NCI-H1417 treated with DMSO at 0.1 percent for 48 hours (cell line): ENCODE measurements at places on chromosomes 13 and 19.

- no peak for DNase-seq
Measured at GRCh38 chr13:111343186-111343805, 22.9 kb downstream of the TEX29 start.

DNA sequence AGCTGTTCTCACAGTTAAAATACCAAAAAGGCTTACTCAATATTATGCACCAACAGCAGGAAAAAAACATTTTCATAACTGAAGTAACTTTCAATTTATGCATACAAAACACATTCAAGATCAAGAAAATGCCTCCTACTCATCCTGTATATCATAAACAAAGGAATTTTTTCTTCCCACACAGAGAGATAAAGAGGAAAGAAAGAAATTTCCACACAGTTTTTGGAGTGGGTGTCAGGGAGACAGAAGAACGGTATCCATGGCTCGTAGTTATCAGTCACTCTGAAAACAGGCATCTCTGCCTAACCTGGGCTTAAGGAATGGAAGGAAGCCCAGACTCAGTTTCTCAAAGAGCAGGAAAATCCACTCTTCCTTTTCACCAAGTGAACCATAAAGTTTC, 92.4 kb upstream of the SIAH3 start:
- no peak for DNase-seq

GRCh38 chr19:4284176-4284958, 5.3 kb downstream of the SHD start:
- DNase-seq = no peak

DNA sequence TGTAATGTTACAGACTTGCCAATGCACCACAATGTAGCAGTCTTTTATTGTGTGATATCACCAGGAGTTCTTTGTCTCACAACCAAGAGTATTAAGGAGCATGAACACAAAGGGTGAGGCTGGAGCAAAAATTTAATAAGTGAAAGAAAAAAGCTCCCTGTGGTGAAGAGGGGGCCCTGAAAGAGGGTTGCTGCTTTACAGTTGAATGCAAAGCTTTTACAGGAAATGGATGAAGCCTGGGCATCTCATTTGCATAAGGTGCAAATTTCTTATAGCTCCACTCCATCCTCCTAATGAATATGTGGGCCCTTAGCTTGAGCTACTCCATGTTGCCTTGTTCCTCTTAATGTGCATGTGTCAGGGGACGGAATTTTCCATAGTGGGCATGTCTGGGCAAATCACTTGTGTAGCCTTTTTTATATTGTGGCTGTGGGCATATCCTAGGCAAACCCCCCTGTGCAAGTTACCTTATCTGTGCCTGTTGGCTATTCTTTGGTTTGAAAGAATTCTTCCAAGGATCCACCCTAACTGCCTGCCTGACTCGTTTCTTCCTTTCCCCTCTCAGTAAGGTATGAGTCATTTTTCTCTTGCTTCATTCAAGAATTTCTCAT, 45.3 kb upstream of the TRPC4 start:
- no peak for DNase-seq

DNA sequence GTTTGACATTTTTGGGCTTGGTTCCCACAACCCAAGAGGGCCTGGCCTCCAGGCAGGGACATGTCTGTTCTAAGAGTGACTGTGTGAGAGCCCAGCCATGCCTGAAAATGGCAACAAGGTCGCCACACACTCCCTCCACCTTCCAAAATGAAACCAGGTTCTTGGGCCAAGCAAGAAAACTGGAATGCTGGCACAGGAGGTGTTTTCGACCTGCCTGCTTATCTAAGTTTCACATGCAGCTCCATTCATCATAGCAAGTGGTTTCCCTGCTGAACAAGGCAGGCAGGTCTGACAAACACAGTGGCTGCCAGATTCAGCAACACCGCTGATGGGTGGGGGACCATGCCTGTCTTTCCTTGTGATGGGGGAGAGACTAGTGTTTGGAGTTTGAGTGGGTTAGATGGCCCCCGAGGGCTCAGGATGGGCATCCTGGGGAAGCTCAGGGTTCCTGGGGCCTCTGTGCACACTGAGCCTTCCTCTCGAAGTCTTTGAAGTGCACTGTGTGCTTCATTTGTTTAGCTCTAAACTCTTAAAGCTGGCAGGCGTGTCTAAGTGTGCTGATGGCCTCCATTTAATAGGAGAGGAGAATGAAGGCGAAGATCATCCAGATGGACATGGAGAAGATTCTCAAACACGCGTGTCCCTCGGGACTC, 17.9 kb upstream of the GAS6 start:
- DNase-seq = no peak

DNA sequence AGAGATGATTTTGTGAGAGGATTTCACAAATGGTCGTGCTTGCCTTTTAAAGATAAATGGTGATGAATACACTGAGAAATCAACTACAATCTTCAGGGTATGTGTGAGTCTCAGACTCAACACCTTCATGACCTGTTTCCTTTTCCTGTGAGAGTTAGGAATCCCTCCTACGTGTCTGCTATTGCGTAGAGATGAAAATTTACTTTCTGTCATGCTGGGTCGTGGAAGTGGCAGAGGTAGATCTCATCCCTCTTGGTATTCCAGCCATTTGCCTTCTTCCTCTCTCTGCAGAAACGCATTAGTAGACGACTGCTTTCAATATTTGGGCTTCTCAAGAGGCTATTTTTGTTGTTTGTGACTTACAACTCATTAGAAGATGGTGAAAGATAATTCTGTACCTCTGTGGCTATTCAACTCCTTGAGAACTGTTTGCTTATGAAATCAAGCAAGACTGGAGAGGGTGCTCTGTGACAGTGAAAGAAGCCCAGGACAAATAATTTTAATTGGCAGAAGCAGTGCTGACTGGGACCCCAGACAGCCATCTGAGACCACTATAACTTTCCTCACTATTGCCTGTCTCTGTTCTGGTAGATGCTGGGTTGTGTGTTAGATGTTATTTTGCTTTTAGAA, 233.1 kb downstream of the LACC1 start:
- no peak for DNase-seq

DNA sequence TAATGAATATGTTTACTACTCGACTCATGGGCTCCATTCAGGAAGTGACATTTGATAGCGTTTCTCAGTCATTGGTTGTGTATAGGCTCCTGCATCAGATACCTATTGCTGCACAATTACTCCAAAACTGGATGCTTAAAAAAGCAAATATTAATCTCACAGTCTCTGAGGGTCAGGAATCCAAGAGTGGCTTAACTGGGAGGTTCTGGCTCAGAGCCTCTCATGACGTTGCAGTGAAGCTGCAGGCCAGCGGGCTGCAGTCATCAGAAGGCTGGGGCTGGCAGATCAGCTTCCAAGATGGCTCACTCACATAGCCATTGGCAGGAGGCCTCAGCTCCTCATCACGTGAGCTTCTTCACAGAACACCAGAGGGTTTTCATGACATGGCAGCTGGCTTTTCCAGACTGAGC, 525.1 kb upstream of the NBEA start:
- DNase-seq = no peak

DNA sequence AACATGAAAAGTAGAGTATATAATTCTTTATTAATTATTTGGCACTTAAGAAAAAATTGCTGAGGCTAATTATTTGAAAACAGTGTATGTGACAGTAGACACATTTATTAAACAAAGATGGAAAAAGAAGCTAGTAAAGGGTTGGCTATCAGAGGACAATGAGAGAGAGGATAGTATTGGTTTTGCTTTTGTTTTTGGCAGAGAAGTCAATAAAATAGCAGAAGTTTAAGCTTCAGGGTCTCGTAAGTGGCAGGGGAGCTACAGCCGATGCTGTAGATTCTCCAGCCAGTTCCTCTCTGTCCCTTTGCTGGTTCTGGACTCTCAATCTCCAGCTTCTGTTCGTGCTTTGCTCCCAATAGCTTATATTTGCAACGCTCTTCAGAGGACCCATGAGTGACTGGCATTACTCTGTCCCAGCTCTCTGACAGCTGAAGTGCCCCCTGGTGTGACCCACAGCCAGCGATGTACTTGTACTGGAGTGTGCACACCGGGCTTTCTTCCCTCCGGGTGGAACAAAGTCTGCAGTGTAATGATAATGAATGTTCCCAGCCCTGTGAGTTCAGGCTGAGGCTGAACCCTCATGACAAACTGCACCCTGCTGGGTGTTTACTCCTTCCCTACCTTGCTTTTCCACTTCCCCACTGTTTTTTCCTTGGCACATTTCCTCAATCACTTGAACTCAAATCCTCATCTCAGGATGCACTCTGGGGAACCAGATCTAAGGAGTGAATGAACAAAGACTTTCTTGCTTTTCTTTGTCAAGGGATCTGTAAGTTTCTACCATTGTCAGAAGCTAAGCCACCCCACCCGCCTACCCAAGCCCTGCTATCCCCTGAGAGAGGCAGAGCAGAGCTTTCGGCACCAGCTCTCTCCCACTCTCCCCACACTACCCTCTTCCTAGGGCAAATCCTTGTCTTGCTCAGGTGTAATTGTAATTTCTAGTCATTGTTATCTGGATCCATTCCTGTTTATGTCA, 254.8 kb downstream of the LHFPL6 start:
- peak; percentile 3 for DNase-seq

DNA sequence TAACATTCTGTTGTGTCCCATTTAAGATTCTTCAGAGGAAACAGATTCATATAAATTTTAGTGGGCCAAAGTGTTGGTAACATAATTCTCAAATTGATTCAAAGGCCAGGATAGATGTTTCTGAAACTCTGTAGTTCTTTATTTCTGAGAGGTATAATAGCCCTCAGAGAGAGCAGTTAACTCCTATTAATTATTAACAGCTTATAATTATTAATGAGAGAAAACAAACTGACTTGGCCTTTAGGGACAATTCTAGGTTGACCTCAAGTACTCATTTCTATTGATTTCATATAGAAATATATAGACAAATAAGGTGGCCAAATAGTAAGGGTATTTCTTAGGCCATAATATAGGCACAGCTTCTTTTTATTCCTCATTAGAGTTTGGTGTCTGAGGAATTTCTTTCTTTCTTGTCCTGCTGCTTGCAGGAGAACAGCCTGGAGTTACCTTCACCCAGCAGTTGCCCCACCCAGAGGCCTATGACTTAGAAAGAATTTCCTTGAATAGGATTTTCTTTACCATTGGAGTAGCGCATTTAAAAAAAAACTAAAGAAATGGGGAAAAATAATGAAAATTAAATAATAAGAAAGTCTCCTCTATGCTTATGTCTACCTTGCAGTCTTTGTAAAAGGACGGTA, 1430.1 kb upstream of the SPRY2 start:
- no peak for DNase-seq

DNA sequence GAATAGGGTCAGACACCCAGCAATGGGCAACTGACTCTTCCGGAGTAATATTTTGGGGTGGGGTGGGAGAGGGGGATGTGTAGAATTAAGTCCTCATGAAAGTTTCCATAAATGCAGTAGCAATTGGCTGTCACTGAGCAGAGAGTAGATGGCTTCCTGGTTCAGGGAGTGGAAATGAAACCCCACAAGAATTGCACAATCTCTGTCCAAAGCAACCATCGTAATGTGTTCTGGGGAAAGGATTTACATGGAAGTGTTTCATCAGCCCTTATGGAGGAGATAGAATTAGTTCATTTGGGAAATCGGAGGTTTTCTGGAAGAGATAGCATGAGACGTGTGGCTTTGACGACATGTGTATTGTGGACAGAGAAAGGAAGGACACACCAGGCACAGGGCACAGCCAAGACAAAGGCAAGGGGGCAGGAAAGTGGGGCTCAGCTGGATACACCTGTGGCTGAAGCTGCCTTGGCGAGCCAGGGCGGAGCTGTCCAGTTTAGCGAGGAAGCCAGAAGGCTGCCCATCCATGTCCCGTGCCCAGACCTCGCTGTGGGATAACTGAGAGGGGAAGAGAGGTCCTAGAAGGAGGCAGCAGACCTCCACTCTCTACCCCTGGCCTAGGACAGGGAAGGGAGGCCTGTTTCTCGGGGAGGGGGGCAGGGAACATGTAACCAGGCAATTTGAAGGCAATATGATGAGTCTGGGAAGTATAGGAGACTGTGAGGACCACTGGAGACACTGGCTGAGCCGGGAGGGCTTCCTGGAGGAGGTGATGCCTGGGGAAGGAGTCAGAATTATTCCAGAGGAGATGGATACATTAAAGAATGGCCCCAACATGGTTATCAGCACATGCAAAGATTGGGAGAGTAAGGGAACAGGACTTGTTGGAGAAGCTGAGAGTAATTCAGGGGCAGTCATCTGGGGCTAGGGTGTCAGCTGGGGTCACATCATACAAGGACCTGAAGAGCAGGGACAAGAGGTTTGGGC, 2.6 kb upstream of the CLEC4G start:
- no peak for DNase-seq

GRCh38 chr13:26185720-26186117, 36.4 kb downstream of the RNF6 start:
- no peak for DNase-seq

DNA sequence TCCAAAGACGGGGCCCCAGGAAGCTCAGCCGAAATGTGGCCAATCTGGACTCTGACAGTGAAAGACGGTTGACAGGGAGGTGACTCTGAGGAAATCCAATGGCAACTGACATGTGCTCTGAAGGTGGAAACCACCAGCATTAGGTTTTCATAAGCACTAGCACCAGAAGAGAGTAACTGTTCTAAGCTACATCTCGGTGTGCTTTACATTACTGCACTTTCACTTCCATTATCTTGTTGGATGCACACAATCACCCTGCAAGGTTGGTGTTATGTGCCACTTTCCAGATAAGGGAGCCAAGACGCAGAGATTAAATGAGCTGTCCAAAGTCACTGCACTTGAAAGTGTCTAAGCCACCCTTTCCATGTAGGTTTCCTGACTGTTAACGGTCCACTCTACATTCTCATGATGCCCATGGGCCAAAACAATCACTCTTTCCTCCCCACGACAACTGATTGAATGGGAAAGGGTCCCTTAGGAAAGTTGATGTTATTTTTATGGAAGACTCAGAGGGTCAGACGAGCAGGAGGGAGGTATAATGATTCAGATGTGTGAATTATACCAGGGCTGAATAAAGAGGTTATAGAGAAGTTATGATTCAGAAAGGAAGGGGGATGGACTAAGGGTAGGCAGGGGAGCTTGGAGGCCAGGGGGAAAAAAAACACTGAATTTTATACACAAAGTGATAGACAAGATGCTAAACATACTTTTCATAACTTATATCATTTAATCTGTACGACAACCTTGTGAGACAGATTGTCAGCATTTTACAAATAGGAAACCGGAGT, 52.8 kb downstream of the RUBCNL start:
- no peak for DNase-seq

GRCh38 chr19:40640744-40641143, 39.6 kb downstream of the LTBP4 start:
- DNase-seq = no peak
